ENCODE measurements at places on chromosomes 7 and 10.

GRCh38 chr10:124283215-124283948, 135.3 kb downstream of the OAT start:
- no peak for DNase-seq

- DNase-seq = no peak
Observed at GRCh38 chr7:142855756-142856564, 1.1 kb downstream of the EPHB6 start.

DNA sequence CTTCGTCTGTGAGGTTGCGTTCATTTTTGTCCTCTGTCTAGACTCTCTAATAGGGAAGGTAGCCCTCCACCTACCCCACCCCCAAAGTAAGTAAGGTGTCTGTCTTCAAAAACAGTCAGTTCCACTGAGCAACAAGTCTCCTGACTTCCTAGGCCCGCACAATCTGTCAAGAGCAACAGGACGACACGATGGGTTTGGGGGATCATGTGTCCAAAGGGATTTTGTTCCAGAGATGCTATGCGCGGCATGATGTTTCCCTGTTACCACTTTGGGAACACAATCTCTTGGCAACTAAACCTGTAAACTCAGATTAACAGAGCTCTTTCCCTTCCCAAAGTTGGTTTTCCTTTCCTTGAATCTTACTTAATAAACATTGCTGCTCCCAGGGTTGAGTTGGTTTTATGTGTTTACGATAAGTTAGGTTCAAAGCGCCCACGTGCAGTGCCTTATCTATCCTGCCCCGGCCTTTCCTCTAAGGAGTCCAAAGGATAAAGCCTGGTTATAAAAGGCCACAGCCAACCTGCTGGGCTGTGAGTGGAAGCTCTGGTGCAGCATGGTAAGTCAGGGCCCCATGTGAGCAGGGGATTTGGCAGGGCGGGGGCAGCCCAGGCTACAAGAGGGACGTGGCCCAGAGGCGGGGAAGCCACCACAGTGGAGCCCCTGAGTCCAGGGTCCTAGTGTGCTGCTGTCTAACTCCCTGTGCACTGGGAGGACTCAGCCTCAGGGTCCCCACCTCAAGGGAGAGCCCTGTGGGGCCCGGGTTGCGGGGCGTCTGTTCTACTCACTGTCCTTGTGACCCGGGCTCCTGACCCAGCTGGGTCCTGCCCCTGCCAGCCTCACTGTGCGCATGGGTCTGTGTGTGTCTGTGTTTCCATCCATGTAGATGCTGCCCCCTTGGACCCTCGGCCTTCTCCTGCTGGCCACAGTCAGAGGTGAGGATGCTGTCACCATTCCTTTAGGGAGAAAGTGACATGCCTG, at the start of gene PNLIPRP2:
PNLIPRP2 (plus strand) TSS at position 531 of the 978 bp plus-strand sequence.
- no peak for DNase-seq

DNA sequence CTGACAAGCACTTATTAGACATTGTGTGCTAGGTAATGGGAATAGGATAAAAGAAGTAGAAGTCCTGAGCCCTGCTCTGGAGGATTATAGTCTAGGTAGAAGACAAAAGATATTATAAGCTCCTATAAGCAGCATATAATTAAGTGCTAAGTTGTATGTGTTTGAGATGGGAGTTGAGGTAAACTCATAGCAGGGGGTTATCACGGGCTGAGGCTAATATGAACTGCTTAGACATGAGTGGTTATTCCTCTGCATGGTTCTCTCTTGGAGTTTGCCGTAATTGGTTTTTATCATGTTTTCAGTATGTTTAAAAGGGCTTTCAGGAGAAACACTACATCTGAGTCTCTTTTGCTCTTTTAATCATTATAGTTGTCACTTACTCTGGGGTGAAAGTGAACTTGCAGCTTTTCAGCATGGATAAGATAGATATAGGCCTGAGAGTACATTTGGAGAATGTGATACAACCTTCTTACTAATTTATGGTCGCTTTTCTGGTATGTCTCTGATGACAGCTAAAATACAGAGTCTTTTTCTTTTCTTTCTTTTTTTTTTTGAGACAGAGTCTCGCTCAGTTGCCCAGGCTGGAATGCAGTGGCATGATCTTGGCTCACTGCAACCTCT, 39.0 kb downstream of the SMNDC1 start:
- DNase-seq = no peak

GRCh38 chr10:27252267-27253000, 11.8 kb upstream of the ACBD5 start:
- no peak for DNase-seq

- no peak for DNase-seq
Observed at GRCh38 chr7:155218276-155219153, 79.2 kb upstream of the INSIG1 start.

GRCh38 chr7:32476816-32477648, 13.1 kb downstream of the LSM5 start:
- DNase-seq = no peak

GRCh38 chr10:43078175-43078985, 1.5 kb downstream of the RET start:
- DNase-seq = no peak

GRCh38 chr10:8288600-8288999, 234.1 kb downstream of the GATA3 start:
- no peak for DNase-seq

- DNase-seq = no peak
Observed at GRCh38 chr7:148914208-148914777, 30.2 kb upstream of the EZH2 start.

DNA sequence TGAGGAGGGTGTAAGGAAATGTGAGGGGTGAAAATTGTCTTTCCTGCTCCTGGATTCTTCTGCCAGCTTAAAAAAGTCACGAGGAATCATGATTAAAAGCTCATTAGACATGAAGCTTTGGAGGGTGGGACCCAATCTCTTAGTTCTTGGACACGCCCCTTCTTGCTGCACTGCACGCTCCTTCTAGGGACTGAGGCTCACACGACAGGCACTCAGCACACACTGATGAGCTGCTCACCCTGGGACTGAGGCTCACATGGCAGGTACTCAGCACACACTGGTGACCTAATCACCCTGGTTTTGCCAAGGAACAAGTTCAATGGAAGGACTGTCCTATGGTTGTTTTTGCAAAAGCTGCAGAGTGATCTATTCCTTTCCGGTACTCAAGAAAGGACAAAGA, 65.8 kb upstream of the ELMO1 start:
- no peak for DNase-seq

- no peak for DNase-seq
Observed at GRCh38 chr7:93284908-93285307, 52.7 kb downstream of the VPS50 start.

DNA sequence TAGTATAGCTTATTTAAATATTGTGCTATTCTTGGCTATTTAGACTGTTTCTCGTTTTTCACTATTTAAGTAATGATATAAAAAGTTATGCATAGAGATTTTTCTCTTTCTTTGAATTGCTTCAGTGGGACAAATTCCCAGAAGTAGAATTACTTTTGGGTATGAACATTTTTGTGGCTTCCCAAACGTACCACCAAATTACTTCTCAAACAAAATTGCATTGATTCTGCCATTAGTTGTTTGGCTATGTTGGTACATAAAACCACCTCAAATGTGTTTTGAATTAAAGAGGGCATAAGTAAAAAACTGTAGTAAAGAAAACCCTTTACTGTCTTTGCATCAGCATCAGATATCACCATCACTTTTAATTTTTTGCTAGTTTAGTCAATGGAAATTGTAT, 31.0 kb downstream of the AKR1B1 start:
- no peak for DNase-seq

DNA sequence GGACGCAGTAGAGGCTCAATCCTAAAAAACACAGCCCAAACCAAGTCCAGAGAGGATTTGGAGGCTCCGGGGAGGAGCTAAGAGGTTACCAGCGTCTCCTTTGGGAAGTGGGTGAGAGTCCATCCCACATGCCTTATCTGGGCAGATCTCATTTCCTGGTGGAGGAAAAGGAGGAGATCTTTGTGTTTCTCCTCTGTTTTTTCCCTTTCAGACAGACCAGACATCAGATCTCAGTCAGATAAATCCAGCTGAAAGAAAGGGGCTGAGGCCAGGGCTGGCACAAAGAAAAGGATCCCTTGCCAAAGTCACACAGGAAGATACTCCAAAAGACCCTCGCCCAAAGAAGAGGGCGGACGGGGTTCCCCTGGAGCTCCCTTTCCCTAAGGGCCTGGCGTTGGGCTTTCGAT, 58.3 kb upstream of the COMTD1 start:
- DNase-seq = no peak

- DNase-seq = no peak
Observed at GRCh38 chr7:71723859-71724258, 591.9 kb downstream of the GALNT17 start.

- DNase-seq = no peak
Observed at GRCh38 chr7:2628891-2629290, 2.9 kb upstream of the TTYH3 start.

GRCh38 chr10:128664729-128665128, 538.5 kb upstream of the MKI67 start:
- DNase-seq = no peak

- DNase-seq = no peak
Observed at GRCh38 chr7:5214641-5215040, 24.6 kb downstream of the WIPI2 start.

- DNase-seq = no peak
Observed at GRCh38 chr7:4550117-4550516, 132.0 kb upstream of the FOXK1 start.

GRCh38 chr10:32105782-32106382, 49.7 kb upstream of the KIF5B start:
- DNase-seq = no peak

DNA sequence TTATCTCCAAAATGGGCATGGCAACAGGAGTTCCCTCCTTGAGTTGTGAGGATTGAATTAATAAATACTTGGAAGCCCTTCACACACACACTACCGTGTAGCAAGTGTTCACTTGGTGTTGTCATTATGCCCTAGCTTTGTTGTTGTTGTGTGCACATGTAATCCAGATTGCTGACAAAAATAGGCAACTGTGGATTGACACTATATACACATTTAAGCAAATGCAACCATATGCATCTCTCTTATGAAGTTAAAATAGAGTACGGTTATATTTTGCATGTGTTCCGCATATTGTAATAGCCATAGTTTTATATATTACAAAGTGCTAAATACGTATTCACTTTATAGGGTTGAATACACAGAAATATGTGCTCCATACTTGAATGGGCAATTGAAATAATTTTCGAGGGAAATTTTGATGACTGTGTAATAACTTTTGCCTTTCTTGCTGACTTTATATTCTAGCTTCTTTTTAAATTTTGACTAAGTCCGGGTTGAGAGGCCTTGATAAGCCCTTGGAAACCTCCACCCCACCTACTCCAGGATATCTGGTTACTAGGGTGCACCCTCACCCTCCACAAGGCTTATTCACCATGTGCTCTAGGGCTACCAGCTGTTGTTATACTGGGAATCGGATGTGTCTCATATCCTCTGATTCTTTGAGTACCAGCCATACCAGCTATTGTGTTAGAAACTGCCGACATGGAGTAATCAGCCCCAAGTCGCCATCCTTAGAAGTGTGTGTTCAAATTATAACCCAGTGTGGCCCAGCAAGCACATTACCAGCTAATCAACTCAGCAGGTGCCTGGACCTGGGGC, 265.0 kb downstream of the CAMK1D start:
- no peak for DNase-seq

GRCh38 chr7:68770649-68771048, 827.6 kb upstream of the AUTS2 start:
- no peak for DNase-seq

DNA sequence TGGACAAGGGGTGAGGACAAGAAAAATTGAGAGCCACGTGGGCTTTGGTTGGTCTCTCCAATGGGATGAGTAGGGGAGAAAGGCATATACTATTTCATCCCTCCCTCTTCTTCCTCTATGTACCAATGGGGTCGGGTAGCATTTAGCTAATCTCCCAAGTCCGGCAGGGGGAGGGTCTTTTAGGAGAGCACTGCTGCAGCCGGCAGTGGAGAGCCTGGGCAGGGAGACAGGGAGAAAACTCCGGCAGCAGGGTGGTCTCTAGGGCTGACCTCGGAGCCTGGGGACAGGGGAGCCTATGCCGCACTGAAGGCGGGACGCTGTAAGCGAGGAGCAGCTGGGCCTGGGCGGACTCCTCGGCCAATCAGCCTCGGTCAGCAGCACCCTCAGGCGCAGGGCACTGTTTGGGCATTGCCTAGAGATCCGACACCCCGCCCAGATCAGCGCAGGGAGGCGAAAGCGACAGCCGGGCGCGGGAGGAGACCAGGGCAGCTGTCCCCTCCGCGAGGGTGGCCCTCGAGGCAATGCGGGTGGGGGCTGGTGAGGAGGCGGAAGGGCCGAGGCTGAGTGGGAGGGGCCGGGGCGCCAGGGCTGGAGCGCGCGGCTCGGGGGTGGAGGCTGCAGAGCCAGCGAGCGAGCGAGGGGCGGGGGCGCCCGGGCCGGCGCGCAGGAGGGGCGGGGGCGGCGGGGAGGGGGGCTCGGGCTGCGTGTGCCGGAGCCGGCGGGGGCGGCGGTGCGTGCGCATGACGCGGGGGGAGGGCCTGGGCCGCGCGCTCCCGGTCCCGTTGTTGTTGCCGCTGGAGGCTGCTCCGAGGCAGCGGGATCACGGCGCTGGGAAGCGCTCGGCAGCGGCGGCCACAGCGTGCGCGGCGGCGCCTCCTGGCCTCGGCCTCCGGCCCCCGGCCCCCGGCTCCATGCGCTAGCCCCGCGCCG, at the start of gene AGAP3:
AGAP3 (plus strand) TSS at position 785 of the 930 bp plus-strand sequence. CDS start 267 bp downstream, outside the sequence.
- no peak for DNase-seq

DNA sequence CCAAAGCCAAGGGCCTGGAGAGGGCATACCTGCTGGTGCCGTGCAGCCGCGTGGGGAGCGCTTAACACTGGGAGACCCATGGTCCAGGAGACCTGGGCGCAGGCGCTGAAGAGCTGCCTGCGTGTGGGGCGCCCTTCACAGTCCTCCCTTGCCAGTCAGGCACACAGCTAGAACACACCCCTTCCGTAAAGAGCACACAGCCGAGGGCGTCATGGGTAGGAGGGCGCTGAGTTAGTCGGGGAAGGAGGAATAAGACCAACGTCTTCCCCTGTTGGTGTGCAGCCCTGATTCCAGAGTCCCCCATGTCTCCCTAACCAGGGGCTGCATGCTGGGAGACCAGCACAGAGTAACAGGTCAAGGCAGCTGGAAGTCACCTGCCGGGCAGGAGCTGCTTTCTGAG, 273.9 kb downstream of the USP6NL start:
- no peak for DNase-seq

- DNase-seq = no peak
Observed at GRCh38 chr10:30842185-30842584, 189.5 kb downstream of the ZNF438 start.

- DNase-seq = no peak
Observed at GRCh38 chr7:133662830-133663229, 410.0 kb downstream of the EXOC4 start.

DNA sequence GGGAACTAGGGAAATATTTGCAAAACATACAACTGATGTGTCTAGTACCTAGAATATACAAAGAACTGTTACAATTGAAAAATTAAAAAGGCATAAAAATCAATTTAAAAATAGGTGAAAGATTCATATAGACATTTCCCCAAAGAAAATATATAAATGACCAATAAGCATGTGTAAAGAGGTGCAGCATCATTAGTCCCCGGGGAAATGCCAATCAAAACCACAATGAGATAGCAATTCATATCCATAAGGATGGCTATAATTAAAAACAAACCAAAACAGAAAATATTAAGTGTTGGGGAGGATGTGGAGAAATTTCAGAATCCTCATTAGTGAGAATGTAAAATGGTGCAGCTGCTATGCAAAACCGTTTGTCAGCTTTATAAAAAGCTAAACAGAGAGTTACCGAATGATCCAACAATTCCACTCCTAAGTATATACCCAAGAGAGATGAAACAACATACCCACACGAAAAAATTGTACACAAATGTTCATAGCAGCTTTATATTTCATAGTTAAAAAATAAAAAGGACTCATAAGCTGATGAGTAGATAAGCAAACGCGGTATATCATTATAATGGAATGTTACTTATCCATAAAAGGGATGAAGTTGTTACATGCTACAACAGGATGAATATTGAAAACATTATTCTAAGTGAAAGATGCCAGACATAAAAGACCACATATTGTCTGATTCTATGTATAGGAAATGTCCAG, 210.1 kb upstream of the INHBA start:
- no peak for DNase-seq
